Memory B cell (primary cell): ENCODE measurements at places on chromosomes 4 and X.

GRCh38 chrX:139506333-139506732 is 24.2 kb upstream of the F9 start:
- DNase-seq, result no peak

DNA sequence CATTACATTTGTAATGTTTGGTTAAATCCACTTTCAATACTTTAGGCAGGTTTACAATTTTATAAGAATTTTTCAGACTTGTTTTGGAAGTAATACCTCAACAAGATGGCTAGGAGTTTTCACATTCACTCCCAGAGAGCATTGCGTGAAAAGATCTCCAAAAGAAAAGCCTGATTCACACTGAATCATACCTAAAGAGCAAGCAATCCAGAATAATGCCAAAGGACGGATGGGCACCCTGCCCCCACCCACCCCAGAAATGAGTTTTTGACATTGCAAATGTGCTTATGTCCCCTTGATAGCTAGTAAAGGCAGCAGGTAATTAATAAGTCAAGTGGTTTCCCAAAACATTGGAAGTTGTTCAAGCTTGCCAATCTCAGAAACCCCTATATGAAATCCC is 557.7 kb upstream of the TENM3 start:
- no peak for DNase-seq

GRCh38 chrX:46791927-46792809 is 33.2 kb upstream of the SLC9A7 start:
- no peak for DNase-seq

GRCh38 chr4:75249739-75250138 is 264.5 kb downstream of the RCHY1 start:
- no peak for DNase-seq

DNA sequence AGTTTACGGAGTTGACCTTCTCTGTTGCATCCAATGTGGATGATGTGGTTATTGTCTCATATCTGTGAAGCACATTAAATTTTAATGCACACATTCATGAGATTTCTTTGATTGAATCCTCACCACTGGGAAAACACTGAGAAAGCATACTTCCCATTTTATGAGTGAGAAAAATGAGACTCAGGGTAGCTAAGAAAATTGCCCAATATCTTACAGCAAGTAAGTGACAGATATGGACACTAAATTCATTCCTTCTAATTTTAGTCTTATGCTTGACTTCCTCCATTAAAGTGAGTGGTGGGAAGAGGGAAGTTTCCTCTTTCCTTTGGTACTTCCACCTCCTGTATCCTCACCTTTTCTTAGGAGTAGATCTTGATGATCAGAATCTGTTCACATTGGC is 504.8 kb upstream of the BOD1L1 start:
- DNase-seq, result no peak

DNA sequence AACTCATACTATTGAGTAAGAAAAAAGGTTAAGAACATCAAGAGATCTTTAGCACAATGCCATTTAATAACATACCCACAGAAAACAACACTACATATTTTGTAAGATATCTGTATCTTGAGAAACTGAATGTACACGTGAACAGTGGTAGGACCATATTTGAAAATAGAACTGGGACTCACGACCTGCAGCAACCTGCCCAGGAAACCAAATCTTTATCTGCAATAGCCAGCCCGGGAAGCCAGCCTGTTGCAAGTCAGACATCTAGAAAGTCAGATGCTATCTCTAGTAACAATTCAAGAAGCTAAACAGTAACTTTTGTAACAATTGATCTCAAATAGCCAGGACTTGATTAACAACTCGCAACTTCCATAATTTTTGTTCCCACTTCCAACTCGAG is 52.6 kb upstream of the SOD3 start:
- no peak for DNase-seq
